ENCODE measurements at places on chromosomes 3 and 15.

- DNase-seq = no peak
Observed at GRCh38 chr15:87680208-87680607, 576.3 kb downstream of the NTRK3 start.

DNA sequence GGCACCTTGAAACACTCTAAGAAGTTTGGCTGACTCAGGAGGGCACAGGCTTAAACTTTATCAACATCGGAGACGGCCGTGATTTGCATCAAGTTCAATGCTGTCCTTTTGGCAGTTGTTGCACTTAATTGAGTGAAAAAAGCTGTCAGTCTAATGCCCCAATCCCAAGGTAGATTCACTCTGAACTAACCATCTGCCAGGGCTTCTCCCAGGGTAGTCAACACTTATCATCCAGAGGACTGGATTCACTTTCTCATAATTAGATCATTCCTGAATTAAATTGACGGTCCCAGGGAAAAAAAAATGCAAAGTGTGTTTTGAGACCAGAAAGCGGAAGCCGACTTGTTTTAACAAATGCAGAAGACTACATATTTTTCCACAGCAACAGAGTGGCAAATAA is 28.5 kb downstream of the RORA start:
- no peak for DNase-seq

GRCh38 chr3:160060409-160061027 is 71.9 kb downstream of the IL12A start:
- no peak for DNase-seq

- no peak for DNase-seq
Observed at GRCh38 chr3:149352556-149352955, 19.1 kb upstream of the TM4SF18 start.

DNA sequence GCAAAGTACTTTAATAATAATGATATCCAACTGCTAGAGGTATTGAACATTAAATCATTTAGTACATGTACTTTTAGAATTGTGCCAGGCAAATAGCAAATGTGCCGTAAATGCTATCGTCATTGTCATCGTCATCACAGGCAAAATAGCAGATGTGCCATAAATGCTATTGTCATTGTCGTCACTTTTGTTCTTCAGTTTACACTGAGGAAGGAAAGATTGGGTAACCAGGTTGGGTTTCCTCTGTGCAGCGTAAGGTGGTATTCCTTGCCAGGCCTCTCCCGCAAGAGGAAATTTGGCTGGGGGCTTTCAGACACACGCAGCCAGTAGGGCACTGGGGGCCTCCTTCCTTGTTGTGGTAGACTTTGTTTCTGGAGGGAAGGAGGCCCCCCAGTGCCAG is 26.4 kb downstream of the ABHD17C start:
- no peak for DNase-seq

- DNase-seq = no peak
Observed at GRCh38 chr3:80535286-80535685, 767.5 kb upstream of the ROBO1 start.

- DNase-seq = no peak
Observed at GRCh38 chr15:88525418-88525817, 21.1 kb downstream of the DET1 start.

DNA sequence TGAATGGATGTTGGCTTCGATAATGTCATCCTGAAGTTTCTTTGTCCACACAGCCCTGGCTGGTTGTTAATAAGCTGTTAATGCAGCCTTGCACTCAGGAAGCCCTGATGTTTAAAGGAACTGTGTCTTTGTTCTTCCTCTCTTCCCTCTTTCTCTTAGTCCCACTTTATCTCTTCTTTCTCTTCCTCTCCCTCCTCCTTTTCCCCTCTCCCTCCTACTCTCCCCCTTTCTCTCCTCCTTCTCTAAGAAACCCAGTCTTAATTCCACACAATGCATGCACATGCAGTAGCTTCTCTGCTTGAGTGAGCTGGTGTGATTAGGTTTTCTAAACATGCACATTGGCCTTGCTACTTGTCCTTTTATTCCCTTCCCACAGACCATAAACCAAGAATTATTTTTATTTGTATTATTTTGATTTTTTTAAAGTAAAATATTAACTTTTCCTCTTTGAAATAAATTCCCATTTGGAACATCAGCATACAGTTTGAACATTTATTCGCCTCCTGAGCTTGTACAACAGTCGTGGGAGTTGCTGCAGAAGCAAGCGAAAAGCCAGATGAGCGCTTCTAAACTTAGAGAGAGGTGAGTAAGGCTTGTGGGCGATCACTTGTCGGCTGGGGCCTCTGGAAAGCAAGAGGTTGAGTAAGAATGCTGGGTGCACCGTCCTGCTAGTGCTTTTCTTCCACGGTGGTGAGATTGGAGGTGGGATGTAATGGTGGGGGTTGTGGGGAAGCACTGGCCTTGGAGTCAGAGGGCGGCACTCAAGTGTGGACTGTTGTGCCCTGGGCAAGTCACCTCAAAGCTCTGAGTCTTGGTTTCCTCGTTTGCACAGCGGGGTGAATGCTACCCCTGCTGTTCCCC is 7.2 kb downstream of the GHRL start:
- DNase-seq = no peak

GRCh38 chr3:40490916-40491315 is 14.0 kb downstream of the ZNF619 start:
- DNase-seq = no peak

GRCh38 chr15:39056357-39056756 is 491.7 kb upstream of the RASGRP1 start:
- DNase-seq = no peak

GRCh38 chr3:47314056-47314764 is 31.5 kb downstream of the KLHL18 start:
- DNase-seq = no peak

- no peak for DNase-seq
Observed at GRCh38 chr3:13353506-13353905, 66.6 kb downstream of the NUP210 start.

DNA sequence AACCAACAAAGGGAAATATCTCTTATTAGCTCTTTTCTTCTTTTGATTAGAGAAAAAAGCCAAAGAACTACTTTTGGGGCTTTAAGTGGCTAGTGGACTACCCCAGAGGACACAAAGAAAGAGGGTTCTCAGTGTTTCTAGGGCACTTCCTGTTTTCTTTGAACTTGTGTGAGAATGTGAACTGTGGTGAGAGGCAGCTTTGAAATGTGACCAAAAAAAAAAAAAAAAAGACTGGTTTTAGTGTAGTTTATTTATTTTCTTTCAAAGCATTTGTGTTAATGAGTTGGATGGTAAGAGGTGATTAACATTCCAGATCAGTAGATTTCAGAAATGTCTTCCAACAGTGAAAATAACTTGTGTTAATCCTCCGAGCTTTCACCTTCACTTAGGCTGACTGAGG is 32.4 kb downstream of the SELENOT start:
- no peak for DNase-seq

- no peak for DNase-seq
Observed at GRCh38 chr3:170418422-170419398, at the start of gene CLDN11. CLDN11 (plus strand) TSS chr3:170418868; CDS start chr3:170419067, 199 bp downstream.

DNA sequence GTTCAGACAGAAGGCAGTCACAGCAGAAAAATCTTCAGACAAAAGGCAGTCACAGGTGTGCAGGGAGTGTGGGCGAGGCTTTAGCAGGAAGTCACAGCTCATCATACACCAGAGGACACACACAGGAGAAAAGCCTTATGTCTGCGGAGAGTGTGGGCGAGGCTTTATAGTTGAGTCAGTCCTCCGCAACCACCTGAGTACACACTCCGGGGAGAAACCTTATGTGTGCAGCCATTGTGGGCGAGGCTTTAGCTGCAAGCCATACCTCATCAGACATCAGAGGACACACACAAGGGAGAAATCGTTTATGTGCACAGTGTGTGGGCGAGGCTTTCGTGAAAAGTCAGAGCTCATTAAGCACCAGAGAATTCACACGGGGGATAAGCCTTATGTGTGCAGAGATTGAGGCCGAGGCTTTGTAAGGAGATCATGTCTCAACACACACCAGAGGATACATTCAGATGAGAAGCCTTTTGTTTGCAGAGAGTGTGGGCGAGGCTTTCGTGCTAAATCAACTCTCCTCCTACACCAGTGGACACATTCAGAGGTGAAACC is 27.6 kb downstream of the ZNF589 start:
- DNase-seq = no peak

DNA sequence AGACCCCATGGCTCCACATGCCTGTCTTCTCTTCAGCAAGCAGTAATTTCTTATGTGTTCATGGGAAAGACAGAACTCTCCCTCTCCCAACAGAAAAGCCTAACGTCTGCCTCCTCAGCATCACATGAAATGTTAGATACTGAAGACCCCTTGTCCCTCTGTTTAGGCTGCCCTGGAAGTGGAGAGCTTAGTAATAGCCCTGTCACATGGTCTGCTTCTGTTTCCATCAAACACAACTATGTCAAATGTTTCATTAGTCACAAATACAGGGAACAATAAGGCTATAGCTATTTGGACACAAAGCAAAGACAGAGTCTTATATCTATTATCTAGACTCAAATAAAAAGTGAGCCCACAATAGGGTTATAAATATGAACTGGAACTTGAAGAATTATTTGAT is 190.3 kb upstream of the TRIM42 start:
- DNase-seq = no peak

GRCh38 chr3:55516392-55517030 is 29.4 kb upstream of the WNT5A start:
- no peak for DNase-seq

DNA sequence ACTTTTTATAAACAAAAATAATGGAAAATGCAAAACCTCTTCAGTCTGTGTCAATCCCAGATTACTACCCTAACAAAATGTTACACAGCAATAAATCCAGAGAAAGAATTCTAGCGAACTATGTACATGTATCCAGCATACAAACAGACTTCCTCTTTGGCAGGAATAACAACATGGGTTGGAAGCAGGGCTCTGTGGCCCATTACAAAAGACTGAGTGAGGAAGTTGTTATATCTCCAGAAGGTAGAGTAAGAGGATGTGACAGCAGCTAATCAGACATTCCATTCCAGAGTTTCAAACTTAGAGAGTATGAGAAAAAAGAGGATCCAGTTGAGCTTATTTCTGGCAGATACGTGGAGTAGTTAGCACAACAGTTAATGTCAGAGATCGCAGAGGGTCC is 294.0 kb upstream of the PLSCR5 start:
- DNase-seq = no peak

DNA sequence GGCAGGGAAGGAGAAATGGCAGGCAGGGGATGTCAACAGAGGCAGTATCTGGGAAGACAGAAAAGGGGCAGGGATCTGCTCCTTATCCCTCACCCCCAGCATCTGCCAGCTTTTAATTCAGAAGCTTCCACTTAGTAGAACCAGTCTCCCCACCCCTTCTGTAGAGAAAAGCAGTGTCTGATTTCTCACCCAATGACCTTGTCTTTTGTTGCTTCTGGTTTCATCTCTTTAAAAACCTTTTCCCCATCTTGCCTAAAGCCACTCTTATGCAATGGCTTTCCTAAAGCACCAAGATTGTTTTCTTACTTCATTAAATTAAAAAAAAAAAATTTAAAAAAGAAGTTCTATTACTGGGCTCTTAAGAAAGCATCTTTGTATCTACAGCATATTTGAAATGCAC is 27.8 kb downstream of the ARHGEF3 start:
- no peak for DNase-seq

GRCh38 chr3:13574798-13575451 is 26.0 kb downstream of the FBLN2 start:
- no peak for DNase-seq

DNA sequence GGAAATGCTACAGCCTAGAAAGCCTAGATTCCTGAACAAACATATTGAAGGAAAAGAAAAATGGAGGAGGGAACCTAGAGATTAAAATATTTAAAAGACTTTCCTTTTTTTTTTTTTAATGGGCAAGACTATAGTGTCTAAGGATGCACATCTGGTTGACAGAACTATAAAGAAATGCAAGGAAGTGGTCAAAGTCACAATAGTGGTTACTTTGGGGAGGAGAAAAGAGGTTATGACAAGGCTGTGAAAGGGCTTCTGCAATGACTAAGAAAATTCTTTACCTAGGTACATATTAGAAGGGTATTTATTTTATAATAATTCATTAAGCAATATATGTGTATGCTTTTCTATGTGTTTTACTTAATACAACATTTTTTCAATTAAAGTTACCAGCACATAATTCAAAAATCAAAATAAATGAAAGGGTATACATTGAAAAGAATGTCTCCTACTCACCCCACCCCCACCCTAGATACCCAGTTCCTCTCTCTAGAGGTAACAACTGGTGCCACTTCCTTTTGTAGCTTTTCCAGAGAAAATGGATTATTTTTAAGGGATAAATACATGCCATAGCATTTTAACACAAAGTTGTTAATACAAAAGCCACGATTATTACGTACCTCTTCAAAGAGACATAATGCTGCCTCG is 70.1 kb downstream of the HERC1 start:
- DNase-seq = no peak

GRCh38 chr15:59258317-59258716 is 51.7 kb downstream of the LDHAL6B start:
- no peak for DNase-seq

- no peak for DNase-seq
Observed at GRCh38 chr3:52237006-52237656, 1.8 kb downstream of the TWF2 start.
